GDM1 (cell line): ENCODE measurements at places on chromosomes 12 and 14.

- DNase-seq: peak; percentile 75
Observed at GRCh38 chr12:57248934-57249742, 1.8 kb downstream of the STAC3 start.

DNA sequence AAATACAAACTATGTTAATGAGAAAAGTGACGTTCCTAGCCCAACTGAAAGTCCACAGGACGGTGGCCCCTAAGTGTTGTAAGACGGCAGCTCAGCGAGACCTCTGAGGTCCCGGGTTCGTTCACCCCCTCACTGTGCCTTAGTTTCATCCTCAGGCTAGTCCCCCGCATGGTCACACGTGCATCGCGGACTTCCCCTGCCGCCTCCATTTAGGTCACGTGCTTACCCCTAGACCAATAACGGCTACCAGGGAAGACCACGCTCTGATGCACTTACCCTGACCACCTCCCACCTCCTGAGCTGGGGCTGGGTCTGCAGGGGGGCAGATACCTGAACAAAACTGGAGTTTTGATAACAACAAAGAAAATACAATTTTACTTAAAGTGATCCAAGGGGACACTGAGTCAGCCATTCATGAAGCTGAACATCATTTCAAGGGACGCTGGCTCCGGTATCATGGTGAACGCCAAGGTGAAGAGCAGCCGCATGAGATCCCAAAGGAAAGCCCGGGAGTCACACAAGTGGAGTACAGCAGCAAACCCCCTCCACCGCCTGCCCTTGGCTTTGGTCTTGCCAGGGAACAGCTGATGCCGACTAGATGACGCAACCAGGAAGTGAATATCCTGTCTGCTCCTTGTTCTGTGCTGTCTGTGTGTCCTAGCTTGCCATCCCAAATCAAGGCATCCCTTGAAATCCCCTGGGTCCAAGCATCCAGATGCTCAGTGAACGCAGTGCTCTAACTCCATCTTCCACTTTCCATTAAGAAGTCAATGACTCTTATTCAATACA is 274.1 kb downstream of the PCNX1 start:
- DNase-seq: no peak

- no peak for DNase-seq
Observed at GRCh38 chr12:5989621-5990020, 44.6 kb upstream of the ANO2 start.

- DNase-seq: no peak
Observed at GRCh38 chr12:57208631-57209282, 7.8 kb upstream of the NXPH4 start.

DNA sequence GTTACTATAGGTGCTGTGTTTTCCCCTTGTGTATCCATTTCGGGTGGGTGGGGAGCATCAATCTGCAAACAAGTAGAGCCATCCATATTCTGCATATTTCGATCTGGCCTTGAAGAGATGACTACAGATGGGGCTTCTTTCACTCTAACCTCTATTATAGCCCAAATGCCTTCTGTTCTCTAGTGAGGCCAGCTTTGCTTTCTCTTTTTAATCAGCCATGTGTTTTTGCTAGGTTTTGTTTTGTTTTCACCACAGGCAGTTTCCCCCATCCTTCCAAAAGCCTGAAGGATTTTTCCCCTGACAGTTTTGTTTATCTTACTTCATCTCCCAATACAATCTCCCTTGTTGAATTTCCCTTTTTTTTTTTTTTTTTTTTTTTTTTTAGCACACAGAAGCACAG is 224.1 kb downstream of the BTG1 start:
- DNase-seq: no peak

- no peak for DNase-seq
Observed at GRCh38 chr12:52199294-52199919, 7.6 kb upstream of the KRT80 start.

- no peak for DNase-seq
Observed at GRCh38 chr14:88212691-88213090, 110.4 kb downstream of the KCNK10 start.

GRCh38 chr14:64125270-64125669 is 168.9 kb downstream of the ESR2 start:
- no peak for DNase-seq

GRCh38 chr12:70243510-70244371 is 508 bp downstream of the CNOT2 start:
- peak; percentile 43 for DNase-seq

DNA sequence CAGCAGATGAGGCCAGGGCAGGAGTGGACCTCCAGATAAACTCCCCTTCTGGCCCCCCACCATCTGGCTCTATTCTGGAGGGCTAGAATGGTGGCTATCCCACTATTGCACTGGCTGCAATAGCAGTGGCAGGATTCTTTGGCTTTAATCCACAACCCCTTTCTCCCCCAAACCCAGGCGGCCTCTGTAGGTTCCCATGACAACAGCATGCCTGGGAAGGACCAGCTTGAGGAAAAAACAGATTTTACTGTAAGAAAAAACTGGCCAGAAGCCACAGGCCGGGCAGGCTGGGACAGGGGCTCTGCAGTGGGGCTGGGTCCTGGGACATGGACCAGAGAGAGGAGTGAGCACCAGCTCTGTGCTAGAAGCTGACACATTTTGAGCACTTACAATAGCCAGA is 13.6 kb upstream of the ACVR1B start:
- no peak for DNase-seq

- DNase-seq: no peak
Observed at GRCh38 chr12:99067171-99067785, 422.2 kb downstream of the APAF1 start.

DNA sequence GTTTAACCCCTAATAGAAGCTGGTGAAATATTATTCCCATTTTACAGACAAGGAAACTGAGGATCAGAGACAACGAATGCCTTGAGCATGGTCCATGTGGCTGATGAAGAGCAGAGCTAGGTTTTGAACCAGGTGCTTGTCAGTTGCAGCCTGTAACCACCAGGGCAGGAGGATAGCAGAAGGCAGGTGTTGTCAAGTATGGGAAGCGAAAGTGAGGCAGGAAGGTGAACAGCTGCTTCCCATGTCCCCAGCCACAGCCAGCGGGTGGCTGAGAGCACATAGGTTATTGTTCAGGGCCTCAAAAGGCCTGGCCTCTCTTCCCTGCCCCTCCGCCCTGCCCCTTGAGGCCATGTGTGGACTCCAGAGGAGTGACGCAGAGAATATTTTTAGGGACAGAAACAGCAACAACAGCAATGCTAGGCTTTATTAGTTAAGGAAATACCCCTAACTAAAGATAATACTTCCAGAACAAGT is 39.6 kb downstream of the IQSEC3 start:
- no peak for DNase-seq

DNA sequence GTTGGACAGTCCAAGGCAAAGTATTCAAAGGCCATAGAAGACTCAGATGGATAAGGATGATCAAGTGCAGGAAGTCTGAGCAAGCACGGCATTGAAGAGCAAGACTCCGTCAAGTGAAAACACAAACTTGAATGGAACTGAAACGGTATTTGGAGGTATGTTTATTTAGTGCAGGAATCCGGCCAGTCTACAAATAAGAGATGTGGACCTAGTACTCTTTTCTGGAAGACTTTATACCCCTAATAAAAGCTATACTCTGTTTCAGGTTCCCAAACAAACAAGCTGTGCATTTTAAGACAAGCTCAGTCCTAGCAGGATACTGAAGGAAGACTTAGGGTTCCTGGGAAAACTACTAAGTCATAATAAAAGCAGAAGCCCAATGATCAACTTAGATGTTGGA is 100.8 kb upstream of the NEDD1 start:
- DNase-seq: no peak

GRCh38 chr12:120439646-120440247 is 1.8 kb downstream of the COX6A1 start:
- DNase-seq: peak; percentile 29

DNA sequence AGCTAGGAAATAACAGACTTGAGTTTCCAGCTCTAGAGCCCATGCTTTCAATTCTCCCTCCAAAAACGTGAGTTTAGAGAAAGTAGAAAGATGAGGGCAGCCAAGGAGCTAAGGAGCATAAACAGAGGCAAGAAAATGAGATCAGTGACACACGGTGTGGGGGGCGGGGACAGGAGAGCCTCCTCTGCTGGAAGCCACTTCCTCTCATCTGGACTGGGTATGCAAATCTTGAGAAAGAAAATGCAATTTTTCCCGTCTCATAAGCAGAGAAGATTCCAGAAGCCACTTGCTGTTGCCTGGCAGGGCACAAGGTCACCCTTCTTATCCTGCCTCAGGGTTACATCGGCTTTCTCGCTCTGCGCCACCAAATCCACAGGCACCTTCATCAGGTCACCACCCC is 6.0 kb downstream of the OR10P1 start:
- DNase-seq: no peak
